ENCODE measurements at places on chromosomes 12 and 14.
A peak's percentile ranks its signal among the peaks of the same experiment; 100 is the strongest.

- DNase-seq: peak; percentile 27
Observed at GRCh38 chr14:22039938-22040780, 366.5 kb upstream of the OR4E1 start.

DNA sequence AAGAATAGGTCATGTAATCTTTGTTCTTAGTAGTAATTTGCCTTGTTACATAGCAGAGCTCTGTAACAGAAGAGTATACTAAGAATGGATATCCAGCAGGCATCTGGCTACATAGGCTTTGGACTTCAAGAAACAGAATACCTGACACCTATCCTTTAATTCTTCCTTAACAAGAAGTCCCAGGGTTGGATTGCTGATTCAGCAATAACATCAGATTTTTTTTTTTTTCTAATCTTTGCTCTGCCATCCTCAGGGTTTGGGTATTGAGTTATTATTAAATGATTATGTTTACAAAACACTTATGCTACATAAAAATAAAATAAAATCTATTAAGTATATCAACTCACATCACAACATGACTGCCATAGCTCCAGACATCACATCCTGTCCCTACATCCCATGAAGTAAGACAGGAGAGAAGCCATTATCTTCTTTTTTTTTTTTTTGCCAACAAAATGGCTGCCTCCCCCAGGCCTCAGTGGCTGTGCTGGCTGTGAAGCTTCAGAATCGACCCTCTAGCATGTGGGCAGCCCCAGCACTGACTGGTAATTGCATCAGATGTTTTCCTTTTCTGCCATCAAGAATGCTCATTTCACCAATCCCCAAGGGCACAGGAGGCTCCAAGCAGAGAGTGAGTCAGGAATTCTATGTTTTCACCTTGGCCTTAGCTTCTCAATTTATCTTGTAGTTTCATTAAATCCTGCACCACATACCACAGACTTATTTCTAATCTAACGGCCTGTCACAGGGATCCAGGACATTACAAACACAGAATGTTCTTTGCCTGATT is 186.2 kb downstream of the DICER1 start:
- no peak for DNase-seq

GRCh38 chr12:3380200-3381043 is 110.6 kb upstream of the PRMT8 start:
- no peak for DNase-seq

GRCh38 chr14:59565087-59565486 is 11.5 kb downstream of the CCDC175 start:
- no peak for DNase-seq

- no peak for DNase-seq
Observed at GRCh38 chr12:87382959-87383566, 646.1 kb downstream of the C12orf50 start.

DNA sequence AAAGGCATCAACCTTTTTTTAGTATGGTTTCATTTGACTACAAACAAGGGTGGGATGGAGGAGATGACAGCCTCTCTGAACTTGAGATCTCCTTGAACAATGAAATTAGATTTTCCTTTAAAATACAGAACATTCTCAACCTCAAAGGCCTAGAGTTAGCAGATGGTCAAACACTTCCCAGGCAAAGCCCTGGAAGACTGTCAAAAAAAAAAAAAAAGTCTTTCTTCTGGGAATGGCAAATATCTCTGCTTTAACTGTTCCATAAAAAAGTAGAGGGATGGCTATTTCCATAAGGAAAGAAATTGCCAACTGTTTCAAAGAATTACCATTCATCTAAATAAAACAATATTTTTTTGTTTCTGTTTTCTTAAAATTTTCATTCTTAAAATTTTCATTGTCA is 870.8 kb downstream of the GALC start:
- DNase-seq: no peak

GRCh38 chr14:22981090-22981875 is 1.1 kb downstream of the AJUBA start:
- DNase-seq: no peak

All from MCF 10A (cell line).